ENCODE measurements at places on chromosomes 2 and 18. TPM values are rescaled to one million over a fixed set of nuclear protein-coding genes. Genes with fewer than 3 reads are reported as not detected.

The ASXL3 gene
- not detected for total RNA-seq

The DSC3 gene
- 1.8 TPM for total RNA-seq

The MEX3C gene
- 22.1 TPM for total RNA-seq

The NMUR1 gene
- total RNA-seq: not detected

The IL37 gene
- total RNA-seq: not detected

The SLC14A1 gene
- not detected for total RNA-seq

The TCF7L1 gene
- total RNA-seq: 10.3 TPM

The CGREF1 gene
- total RNA-seq: 7.3 TPM

The CIB4 gene
- 0.28 TPM for total RNA-seq

The GAREM2 gene
- total RNA-seq: 7.0 TPM

The AQP12A gene
- total RNA-seq: not detected

The CDK15 gene
- total RNA-seq: not detected

The GALNT3 gene
- not detected for total RNA-seq

The KIF1A gene
- 0.62 TPM for total RNA-seq

The ANXA4 gene
- 349 TPM for total RNA-seq

The COPS9 gene
- total RNA-seq: 299 TPM

The FAM237A gene
- total RNA-seq: not detected

The CRYBA2 gene
- not detected for total RNA-seq

The CERS6 gene
- 15.3 TPM for total RNA-seq

The ECEL1 gene
- 0.22 TPM for total RNA-seq

The CCBE1 gene
- 10.6 TPM for total RNA-seq

The CCDC74A gene
- total RNA-seq: 14.2 TPM

The DRC1 gene
- not detected for total RNA-seq

The LYPD1 gene
- total RNA-seq: 16.3 TPM

The CAPN14 gene
- not detected for total RNA-seq

The FHOD3 gene
- total RNA-seq: 3.7 TPM

The DLGAP1 gene
- not detected for total RNA-seq

The FOXD4L1 gene
- total RNA-seq: 0.58 TPM

Measured in A549 treated with RU486 at 1 μM for 4 hours (cell line).